AG08395 (cell line): ENCODE measurements at places on chromosomes 11 and 22.

DNA sequence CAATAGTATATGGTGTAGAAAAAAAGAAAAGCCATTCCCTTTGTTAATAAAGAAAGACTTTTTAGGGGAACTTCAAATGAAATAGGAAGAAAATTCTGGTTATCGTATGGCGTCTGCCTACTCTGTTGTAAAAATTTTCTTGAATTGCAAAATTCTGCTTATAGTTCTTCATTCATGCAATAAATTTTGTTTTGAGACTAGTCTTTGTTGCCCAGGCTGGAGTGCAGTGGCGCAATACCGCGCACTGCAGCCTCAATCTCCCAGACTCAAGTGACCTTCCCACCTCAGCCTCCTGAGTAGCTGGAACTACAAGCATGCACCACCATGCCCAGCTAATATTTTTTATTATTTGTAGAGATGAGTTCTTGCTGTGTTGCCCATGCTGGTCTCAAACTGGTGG is 5.8 kb downstream of the DDIAS start:
- DNase-seq = no peak

- no peak for DNase-seq
These were observed 10.0 kb downstream of the SHANK2 start for GRCh38 chr11:71242391-71242790.

DNA sequence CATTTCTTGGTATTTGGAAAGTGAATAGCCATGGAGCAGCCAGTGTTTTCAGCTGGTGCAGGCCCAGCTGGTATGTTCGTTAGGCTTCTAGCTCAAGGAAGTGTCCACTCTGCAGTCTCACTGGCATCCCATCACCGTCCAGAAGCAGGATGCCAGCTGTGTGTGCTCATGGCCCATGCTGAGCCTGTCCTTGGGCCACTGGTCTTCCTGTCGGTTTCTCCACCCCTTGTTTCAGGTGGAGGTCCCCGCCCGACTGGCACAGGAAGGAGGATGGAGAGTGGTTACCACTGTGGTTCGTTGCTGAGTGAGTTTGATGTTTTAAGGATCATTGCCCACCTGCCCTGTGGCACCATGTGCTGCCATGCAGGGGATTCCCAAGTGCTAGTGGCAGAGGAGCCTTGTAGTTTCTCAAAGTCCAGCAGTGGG is 63.7 kb downstream of the MED15 start:
- DNase-seq = no peak

- no peak for DNase-seq
These were observed 139.8 kb downstream of the TTC17 start for GRCh38 chr11:43498561-43498960.

- no peak for DNase-seq
These were observed 11.2 kb upstream of the OAF start for GRCh38 chr11:120199613-120200012.
